ENCODE measurements at places on chromosomes 16 and 17.

GRCh38 chr17:60604686-60605334 lies 4.8 kb downstream of the PPM1D start:
- no peak for DNase-seq

DNA sequence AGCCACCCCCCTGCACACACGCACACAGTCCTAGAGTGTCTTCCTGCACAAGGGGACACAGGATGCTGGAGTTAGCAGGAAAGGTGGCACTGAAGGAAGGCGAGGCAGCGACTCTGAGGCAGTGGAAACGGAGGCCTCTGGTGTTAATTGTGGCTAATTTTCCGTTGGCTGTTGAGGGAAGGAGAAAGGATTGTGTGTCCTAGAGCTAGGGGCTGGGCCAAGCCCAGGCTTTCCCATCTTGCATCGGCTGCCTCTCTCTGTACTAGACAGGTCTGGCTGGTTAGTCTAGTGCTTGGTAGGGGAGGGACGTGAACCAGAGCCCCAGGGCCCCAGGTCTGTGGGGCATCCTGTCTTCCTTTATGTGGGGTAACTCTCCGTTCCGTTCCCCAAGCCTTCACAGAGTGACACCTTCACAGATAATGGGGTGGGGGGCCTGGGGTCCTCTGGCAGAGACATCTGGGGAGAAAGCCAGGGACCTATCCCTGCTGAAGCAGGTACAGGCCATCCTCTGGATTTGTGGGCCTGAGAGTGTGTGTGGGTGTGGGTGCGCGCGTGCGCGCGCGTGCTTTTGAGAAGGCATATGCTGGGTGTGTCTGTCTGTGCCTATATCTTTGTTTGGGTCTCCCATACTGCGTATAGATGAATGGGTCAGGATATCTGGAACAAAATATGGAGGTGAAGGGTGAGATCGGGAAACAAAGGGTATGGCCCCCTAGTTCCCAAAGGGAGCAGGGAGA lies at the start of gene CHD3:
TSS of gene CHD3 (plus strand) at position 606 of the 737 bp plus-strand sequence. CDS start 212 bp downstream, outside the sequence.
- DNase-seq = peak; percentile 25

DNA sequence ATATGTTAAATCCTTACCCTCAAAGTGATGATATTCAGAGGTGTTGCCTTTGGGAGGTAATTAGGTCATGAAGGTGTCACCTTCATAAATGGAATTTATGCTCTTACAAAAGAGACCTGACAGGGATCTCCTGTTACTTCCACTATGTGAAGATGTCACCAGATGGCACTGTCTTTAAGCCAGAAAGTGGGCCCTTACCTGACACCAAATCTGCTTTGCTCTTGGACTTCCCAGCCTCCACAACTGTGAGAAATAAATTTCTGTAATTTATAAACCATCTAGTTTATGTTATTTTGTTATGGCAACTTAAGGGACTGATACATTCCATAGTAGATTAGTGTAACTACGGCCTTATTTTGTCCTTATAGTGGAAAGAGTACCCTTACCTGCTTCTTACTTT lies 358.3 kb upstream of the SALL1 start:
- DNase-seq = no peak

DNA sequence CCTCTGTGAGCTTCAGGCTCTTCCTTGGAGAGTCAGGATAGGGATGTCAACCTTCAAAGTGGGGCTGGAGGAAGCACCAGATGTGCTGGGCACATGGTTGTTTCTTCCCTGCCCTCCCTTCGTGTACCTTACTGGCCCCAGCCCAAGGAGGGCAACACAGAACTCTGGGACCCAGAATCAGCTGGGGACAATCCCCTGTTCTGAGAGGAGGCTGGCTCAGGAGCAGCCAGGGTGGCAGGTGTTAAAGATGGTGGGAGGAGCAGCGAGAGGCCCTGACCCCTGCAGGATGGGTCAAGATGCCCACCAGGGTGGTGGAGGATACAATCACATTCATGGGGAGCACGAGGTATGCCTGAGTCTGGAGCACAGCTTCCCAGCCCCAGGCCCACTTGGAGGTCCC lies 300.4 kb downstream of the ABCC12 start:
- no peak for DNase-seq

GRCh38 chr17:77451245-77451893 lies 310.6 kb downstream of the SEC14L1 start:
- peak; percentile 68 for DNase-seq

- DNase-seq = no peak
These were observed 36.4 kb downstream of the PSME3IP1 start for GRCh38 chr16:57149391-57149790.

DNA sequence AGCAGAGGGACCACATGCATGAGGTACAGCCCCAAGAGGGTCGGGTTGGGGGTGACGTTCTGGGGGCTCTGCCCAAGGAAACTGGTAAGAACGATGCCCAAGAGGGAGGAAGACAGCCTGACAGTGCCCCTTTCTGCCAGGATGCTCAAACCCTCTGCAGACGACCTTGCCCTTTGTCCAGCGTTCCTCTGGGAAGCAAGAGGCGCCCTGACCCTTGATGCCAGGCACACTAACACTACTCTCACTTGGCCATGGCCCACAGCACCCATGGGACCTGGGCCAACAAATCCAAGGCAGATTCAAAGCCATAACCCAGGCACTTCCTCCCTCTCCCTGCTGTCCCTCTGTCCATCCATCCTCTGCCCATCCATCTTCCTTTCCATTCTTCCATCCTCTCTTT lies 20.4 kb downstream of the TK2 start:
- no peak for DNase-seq

DNA sequence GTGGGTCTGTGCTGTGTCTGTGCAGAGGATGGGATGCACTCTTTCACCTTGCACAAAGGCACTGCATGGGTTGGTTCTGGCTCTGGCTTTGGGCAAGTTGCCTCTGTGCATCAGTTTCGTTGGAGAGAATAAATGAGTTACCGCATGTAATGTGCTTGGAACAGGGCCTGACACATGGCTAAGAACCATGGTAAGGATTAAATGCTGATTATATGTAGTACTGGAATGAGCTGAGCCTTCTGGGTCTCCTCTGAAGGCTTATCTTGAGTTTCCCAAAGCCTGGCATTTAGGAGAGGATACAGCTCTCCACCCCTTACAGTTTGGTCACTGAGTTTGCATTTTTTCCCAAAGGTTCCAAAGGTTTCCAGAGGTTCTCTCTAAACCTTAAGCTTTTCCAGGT lies 69.1 kb downstream of the KSR1 start:
- no peak for DNase-seq

- no peak for DNase-seq
These were observed 3.2 kb downstream of the NAGS start for GRCh38 chr17:44007346-44008204.

DNA sequence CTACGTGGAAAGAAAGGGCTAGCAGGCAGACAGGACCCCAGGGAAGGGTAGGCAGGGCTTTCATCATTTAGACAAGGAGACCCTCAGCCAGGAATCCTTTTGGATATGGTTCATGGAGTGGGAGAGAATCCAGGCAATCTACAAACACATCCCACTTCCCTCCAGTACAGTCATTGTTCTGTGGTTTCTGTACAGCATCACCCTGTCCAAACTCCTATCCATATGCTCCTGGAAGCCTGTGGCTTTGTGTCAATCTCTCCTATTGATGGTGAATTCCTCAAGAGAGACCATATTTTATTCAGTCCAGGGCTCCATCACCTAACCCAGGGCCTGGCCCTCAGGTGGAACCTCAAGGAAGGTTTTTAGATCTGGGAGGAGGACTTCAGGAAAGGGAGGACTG lies 99.2 kb downstream of the SPACA3 start:
- DNase-seq = no peak

DNA sequence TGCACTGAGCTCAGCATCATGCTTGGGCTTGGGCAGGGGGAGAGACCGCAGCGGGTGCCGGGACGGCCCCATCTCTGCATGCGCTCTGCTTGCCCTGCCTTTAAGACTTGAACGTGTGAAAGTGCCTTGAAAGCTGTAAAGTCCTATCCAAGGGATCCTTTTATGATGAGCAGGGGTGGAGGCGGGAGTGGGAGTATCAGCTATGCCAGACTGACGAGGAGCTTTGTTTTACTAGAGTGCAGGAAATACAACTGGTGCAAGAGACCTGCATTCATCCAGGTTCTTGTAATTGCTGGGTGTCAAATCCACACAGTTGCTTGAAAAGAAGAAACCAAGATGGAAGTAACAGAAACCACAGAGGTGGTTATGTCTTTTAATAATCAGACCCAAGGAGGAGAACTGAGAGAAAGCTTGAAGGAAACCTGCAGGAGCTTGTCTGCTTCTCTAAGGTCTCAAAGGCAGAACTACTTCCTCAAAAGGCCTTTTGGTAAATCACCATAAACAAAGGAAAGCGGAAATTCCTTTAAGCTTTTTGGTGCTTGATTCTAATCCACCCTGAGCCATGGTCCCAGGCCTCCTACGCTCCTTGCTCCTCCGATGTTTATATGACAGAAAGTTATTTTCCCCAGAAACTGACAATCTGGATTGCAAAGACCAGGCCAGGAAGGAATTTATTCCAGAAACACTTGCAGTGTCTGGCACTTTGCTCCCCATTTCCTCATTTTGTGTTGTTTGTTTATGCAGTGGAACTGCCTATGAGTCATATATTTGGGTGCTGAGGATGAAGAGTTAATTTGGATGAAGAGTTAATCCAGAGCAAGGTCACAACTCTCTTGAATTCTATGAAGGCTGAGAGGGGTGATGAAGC lies 51.3 kb upstream of the FBXO47 start:
- no peak for DNase-seq

DNA sequence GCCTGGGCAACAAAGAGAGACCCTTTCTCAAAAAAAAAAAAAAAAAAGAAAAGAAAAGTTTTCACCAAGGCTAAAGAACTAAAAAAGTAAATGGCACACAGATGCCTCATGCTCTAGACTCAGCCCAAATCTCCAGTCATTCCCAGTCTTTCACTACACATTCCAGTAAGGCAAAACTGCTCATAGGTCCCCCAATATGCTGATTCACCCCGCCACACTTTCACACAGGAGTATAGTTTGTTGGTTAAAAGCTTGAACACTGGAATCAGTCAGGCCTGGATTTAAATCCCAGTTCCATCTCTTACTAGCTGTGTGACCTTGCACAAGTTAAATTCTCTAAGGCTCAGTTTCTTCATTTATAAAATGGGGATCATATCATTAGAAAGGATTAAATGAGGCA lies 1.9 kb downstream of the PIGS start:
- no peak for DNase-seq

- DNase-seq = peak; percentile 61
These were observed at the start of gene GPRC5C for GRCh38 chr17:74431568-74432423. GPRC5C (plus strand) TSS chr17:74432088; CDS start chr17:74439777, 7,689 bp downstream.

- DNase-seq = no peak
These were observed 19.5 kb upstream of the CLEC18A start for GRCh38 chr16:69931631-69932030.

DNA sequence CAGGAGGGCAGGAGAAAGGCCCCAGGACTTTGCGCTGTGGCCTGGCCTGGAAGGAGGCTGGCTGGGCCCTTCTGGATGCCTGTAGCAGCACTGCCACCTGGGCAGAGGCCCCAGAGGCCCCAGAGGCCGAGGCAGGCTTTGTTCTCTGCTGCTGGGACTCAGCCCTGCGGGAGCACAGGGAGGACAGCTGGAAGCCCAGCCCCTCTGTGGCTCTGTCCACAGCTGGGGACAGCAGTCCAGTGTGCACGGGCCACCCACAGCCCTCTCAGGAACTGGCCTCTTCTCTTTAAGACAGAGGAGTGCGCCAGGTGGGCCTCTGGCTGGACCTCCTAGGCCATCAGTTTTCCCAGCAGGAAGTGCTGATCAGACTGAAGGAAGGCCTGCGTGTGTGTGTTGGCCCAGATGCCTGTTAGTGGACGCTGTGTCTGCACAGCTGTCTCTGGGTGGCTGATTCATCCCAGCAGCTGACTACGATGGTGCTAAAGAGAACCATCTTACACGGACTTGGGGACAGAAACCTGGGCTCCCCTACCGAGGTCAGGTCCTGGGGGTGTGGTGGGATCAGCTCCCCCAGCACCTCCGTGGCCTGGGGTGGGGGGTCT lies 26.9 kb upstream of the ZNF750 start:
- DNase-seq = no peak

DNA sequence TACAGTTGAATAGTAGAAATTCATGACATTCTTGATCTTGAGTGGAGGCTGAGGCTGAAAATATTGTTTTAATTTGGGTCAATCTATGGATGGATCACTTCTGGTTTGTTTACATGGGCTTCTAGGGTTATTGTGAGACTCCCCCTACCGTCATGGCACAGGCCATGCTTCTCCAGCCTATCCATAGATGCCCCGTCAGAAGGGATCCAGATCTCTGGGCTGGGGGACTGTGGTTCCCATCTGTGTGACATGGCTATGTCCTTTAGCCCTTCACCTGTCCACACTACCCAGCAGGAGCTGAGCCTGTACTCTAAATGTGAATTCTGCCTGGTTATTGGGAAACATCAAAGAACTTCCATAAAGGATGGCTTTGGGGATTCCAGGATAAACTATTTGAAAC lies 160.4 kb downstream of the ABCC12 start:
- no peak for DNase-seq

DNA sequence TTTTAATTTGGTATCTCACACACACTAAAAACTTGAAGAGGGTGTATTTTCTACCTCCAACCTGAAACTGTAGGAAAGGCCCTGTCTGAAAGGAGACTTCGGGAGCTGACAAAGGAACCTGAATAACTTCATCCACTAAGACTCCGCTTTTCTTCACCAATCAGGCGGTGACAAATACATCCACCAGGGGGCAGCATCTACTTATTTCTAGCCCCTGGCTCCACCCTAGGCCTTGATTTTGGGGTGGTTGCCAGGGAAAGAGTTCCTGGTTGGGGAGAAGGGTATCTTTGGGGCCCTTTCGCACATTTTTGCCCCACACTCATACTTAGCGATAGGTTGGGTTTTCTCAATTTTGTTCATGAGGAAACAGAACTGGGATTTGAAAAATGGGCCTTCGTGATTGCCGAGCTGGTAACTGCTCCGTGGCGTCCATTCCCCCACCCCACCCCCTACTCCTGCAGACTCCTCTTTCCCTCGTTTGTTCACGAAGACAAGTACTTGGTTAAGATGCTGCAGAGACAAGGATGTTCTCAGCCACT lies 4.8 kb upstream of the ARL4D start:
- peak; percentile 78 for DNase-seq

DNA sequence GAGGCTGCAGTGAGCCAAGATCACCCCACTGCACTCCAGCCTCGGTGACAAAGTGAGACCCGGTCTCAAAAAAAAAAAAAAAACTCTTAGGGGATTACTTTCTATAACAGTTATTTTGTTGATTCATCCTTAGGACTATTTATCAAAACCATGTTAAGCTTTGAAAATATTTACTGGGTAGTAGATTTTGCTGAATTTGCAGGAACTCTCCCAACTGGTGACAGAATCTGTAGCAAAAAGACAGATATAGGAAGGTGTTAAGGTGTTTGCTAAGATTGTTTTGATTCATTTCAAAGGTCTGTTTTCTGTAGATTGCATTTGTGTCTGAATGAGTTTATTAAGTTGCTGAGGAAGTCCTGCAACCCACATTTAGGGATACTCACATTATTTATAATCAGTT lies 192.6 kb downstream of the PRKCA start:
- DNase-seq = no peak

- DNase-seq = no peak
These were observed 220.6 kb upstream of the ZFHX3 start for GRCh38 chr16:73268366-73268993.
